ENCODE measurements at places on chromosomes 7 and 10.

DNA sequence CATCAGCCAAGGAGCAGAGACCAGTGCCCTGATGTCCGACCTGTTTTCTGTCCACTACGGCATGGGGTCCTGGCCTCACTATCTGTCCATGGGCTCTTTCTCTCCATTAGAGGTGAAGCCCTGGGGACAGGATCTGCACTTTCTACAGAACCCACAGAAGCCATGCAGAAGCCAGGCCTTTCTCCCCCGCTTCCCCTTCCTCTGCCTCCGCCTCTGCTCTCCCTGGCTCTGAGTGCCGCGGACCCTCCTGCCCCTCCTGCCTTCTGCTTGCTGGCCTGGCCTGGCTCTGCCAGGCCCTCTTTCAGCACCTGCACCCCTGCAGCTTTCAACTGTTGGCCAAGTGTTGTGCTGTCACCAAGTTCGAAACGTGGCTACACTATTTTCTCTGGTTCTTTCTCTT, 439.8 kb upstream of the ZMIZ1 start:
- DNase-seq = no peak

DNA sequence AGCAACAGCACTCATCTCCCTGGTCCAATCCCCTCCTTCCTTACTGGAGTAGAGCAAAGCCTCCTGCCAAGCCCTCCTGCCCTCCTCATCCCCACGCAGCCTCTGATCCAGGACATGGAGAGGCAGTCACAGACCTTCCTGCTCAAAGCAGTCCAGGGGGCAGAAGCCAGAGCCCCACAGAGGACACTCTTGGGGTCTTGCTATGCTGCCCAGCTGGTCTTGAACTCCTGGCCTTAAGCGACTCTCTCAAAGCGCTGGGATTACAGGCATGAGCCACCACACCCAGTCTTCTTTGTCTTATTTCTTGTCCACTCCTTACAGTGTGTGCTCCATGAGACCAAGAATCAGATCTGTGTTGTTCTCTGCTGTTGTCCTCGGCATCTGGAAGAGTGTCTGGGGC, 26.6 kb upstream of the MNX1 start:
- DNase-seq = no peak

- DNase-seq = no peak
Measured at GRCh38 chr10:72424561-72424960, 69.8 kb upstream of the DNAJB12 start.

GRCh38 chr7:21401944-21402343, 25.9 kb upstream of the SP4 start:
- DNase-seq = no peak

GRCh38 chr7:105876964-105877601, 684 bp upstream of the ATXN7L1 start:
- no peak for DNase-seq
